ENCODE measurements at places on chromosomes 5 and 9. TPM values are rescaled to one million over a fixed set of nuclear protein-coding genes. Genes with fewer than 3 reads are reported as not detected.

DNA sequence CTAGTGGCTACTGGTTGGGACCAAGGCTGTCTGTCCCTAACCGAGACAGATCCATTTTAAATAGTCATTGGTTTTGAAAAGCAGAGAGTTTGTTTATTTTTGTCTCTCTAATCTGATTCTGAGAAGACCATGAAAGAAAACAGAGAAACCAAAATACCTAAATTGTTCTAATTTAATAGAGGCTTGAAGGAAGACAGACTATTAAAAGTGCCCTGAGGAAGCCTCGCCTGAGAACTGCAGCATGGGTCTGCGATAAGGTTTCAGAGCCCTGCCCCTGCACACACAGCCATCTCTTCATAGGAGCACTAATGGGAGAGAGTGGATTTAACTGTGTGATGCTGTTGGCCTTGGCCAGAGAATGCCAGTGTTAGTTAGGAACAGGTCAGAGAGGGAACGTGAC, 175.5 kb upstream of the SV2C start:
- no peak for DNase-seq
- H3K36me3 ChIP-seq = no peaks in the 10 kb centered on the region
- no peak overlapping the region for H3K4me3 ChIP-seq
- H3K27me3 ChIP-seq = no peaks in the 10 kb centered on the region

- H3K27me3 ChIP-seq = no peaks in the 10 kb centered on the region
- no peaks in the 10 kb centered on the region for H3K4me1 ChIP-seq
- H3K27ac ChIP-seq = no peak overlapping the region
Measured at GRCh38 chr9:93248386-93249040, 64.6 kb downstream of the WNK2 start.

DNA sequence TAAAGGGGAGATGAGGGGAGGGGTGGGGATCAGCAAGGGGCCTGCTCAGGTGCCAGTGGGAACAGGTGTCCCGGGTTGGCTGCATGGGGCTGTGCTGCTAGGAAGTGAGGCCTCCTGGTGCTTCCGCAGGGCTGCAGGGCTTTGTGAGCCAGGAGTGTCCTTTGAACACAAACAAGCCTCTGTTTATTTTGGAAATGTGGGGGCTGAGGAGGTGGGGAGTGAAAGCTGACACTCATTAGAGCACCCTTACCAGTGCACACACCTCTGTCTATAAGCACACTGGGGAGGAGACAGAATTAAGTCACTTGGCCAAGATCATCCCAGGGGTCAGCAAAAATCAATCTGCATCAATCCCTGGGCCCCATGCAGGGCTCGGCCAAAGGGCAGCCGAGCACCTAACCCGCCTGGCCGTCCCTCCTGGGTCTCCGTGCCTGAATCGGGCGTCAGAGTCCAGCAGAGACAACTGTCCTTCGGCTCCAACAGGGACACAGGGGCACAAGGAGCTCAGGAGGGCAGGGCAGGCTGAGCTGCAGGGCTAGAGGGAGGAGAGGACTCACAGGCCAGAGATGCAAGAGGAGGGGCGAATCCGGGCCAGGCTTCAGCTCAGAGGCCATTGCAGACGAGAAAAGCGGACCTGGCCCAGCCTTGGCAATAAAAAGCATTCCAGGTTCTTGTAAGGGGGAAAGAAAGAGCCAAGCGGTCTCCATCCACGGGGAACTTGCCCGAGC, 99.8 kb downstream of the VAV2 start:
- peaks cover 32% of the 10 kb centered on the region for H3K4me1 ChIP-seq
- H3K36me3 ChIP-seq = no peaks in the 10 kb centered on the region
- no peaks in the 10 kb centered on the region for H3K27me3 ChIP-seq
- H3K27ac ChIP-seq = no peak overlapping the region

CEL gene
- polyA plus RNA-seq = 2.0 TPM

- DNase-seq = peak; percentile 83
- no peaks in the 10 kb centered on the region for H3K27me3 ChIP-seq
- peak overlapping the region; percentile 65 for H3K27ac ChIP-seq
- H3K4me3 ChIP-seq = no peak overlapping the region
- peaks cover 10% of the 10 kb centered on the region for H3K36me3 ChIP-seq
Measured at GRCh38 chr9:13144166-13144775, 135.2 kb downstream of the MPDZ start.

DNA sequence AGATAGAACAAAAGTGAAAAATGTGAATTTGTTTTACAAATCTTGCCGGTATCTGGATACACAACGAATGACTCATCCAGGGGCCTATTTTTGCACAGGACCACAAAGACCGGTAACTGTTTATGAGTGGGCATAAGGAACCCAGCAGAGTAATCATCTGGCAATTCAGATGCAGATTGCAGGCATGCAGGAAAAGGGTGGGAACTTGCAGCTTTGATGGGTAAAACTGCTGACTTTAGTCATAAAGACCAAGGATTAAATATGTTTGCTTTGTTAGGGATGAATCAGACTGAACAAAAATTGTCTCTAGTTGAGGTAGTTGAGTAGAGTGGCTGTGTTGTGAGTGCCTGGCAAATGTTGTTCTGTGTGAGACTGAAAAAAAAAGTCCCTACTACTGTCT, 309.6 kb upstream of the CCNH start:
- no peaks in the 10 kb centered on the region for H3K36me3 ChIP-seq
- DNase-seq = no peak
- no peak overlapping the region for H3K4me3 ChIP-seq
- no peaks in the 10 kb centered on the region for H3K27me3 ChIP-seq
- no peak overlapping the region for H3K27ac ChIP-seq

TAF11L3 gene
- polyA plus RNA-seq = not detected

GRCh38 chr9:95435074-95435728, 81.6 kb downstream of the PTCH1 start:
- DNase-seq = no peak
- no peaks in the 10 kb centered on the region for H3K4me1 ChIP-seq
- H3K27ac ChIP-seq = no peak overlapping the region
- H3K4me3 ChIP-seq = no peak overlapping the region

- H3K36me3 ChIP-seq = no peaks in the 10 kb centered on the region
- H3K4me1 ChIP-seq = no peaks in the 10 kb centered on the region
- H3K27me3 ChIP-seq = no peaks in the 10 kb centered on the region
- no peak overlapping the region for H3K27ac ChIP-seq
- no peak overlapping the region for H3K4me3 ChIP-seq
Measured at GRCh38 chr5:88602584-88602983, 280.4 kb downstream of the MEF2C start.

- H3K27ac ChIP-seq = no peak overlapping the region
- no peak for DNase-seq
- H3K4me1 ChIP-seq = no peaks in the 10 kb centered on the region
- no peak overlapping the region for H3K4me3 ChIP-seq
- H3K36me3 ChIP-seq = no peaks in the 10 kb centered on the region
Measured at GRCh38 chr5:10903786-10904560, 142.9 kb upstream of the DAP start.

DNA sequence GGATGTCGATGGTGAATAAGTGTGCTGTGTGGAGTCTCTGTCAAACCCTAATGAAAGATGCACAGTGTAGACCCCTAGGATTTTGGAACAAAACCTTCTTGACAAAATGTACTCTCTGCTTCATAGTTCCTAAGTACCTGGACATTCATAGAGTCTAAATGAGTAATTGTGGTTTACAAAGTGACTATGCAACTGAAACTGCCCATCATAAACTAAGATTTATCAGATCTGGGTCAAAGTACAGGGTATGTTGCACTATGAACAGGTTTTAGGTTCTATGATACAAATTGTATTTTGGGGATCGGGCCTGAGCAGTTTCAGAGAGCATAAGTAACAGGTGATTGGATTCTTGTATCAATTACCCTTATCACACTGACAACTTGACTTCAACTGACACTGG, 79.4 kb downstream of the LURAP1L start:
- no peak for DNase-seq
- H3K27ac ChIP-seq = no peak overlapping the region
- H3K36me3 ChIP-seq = no peaks in the 10 kb centered on the region

DNA sequence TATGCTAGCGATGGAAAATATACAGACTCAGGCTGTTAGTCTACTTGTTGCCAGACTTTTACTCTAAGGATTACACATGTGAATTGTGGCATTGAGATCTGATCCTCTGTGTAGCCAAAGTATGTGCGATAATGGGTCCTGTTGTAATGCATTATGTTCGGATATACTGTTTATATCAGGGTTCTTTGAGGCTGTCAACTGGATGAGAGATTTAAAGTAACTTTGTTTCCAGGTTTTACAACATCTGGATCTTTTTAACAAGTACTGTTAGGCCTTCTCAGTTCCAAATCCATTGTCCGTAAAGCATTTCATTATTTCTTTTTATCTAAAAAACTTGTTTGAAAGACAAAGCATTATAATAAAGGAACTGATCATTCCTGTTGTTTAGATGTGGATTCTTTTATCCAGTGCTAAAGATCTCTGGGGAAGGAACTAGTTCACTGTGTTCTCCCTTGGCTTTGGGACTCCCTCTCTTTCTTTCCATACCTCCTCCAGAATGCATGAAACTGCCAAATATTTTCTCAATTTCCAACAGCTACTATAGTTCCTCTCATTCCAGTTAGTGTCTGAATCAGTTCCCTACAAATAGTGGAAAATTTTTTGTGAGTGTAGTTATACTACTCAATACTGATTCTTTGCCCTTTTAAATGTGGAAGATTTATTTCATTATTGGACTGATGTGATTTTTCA, 68.8 kb downstream of the HACD4 start:
- H3K27ac ChIP-seq = peak overlapping the region; percentile 72
- H3K36me3 ChIP-seq = no peaks in the 10 kb centered on the region
- H3K4me3 ChIP-seq = no peak overlapping the region
- DNase-seq = peak; percentile 92
- no peaks in the 10 kb centered on the region for H3K27me3 ChIP-seq

CBY3 gene
- 0.61 TPM for polyA plus RNA-seq

DNA sequence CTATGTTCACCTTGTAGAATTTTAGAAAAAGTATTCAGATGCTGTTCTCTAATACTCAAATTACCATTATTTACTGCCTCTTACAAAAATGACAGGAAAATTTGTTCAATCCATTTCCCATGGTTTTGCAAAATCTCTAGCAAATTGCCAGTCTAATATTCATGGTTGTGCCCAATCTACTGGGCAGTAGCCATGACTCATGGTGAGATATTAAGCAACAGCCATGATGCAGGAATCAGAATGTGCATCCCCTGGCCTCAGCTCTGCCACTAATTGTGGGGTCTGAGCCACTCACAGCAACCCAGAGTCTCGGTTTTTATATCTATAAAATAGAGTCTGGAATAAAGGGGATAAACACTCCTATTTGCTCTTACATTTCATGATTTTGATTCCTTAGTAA, 353.6 kb downstream of the DEPDC1B start:
- DNase-seq = no peak
- no peak overlapping the region for H3K4me3 ChIP-seq
- H3K27me3 ChIP-seq = no peaks in the 10 kb centered on the region
- no peaks in the 10 kb centered on the region for H3K36me3 ChIP-seq

GRCh38 chr5:87278590-87279100, 11.0 kb downstream of the RASA1 start:
- no peak for DNase-seq
- H3K4me1 ChIP-seq = no peaks in the 10 kb centered on the region
- peaks cover 4% of the 10 kb centered on the region for H3K36me3 ChIP-seq

DNA sequence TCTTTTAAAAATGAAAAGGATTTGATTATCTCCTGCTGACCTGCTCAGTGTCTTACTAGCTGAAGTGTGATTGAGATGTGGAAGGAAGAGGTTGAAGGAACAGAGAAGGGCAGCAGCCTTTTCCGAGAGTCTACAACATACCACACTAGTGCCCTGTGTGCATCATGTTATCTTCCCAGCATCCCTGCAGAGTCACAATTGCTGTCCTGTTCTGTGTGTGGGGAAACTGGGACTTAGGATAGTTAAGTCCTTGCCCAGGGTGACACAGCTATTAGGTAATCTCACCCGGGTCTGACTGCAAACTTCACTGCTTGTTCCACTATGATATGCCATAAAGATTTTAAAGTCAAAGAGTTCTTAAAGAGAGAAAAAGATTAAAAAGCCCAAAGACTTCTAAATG, 55.8 kb downstream of the FAM78A start:
- H3K4me1 ChIP-seq = no peaks in the 10 kb centered on the region
- no peaks in the 10 kb centered on the region for H3K27me3 ChIP-seq
- H3K27ac ChIP-seq = no peak overlapping the region

GLRA1 gene
- polyA plus RNA-seq = 0.13 TPM
